ENCODE measurements at places on chromosomes 3 and 15.

DNA sequence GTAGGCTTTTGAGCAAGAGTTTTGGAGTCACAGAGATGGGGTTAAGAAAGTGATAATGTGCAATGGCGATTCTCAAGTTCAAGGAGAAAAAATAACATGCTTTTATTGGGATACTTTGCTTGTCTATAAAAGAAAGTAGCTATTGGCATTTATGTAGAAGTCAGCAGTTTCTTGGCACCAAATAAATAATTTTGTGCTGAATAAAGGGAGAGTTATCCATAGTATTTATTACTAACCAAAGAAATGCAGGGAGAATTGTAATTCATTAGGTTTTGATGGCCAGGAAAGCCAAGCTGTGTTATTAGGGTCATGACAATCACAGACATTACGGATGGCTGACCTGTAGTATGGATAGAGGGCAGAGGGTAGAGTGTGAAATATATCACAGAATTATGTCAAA, 33.1 kb downstream of the BTD start:
- DNase-seq = no peak

- DNase-seq = no peak
Observed at GRCh38 chr3:142282503-142282902, 57.1 kb upstream of the GK5 start.

- no peak for DNase-seq
Observed at GRCh38 chr3:39150803-39151631, 2.4 kb downstream of the CSRNP1 start.

DNA sequence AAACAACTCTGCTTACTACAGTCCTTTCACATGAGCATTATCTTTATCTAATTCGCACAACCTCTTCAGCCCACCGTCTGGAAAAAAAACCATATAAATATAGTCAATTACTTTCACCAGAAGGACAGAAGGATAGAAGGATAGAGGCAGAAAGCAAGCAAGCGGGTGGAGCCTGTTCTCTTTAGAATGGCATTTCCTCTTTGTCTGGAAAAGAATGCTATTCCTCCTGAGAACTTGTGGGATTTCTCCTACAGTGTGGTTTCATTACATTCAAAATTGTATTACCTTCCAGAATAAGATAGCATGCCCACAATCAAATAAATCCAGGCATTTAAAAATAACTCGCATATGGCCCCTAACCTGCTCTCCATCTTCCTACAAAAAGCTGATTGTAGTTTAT, 23.1 kb downstream of the SLC30A4 start:
- DNase-seq = no peak

- no peak for DNase-seq
Observed at GRCh38 chr3:132822266-132822665, 100.1 kb upstream of the NPHP3 start.

All from activated T-cell treated with anti-CD3 and anti-CD28 coated beads for 4 hours (primary cell).